ENCODE measurements at places on chromosomes 4 and X. TPM values are rescaled to one million over a fixed set of nuclear protein-coding genes. Genes with fewer than 3 reads are reported as not detected.

XAGE5 gene
- total RNA-seq = not detected

DNA sequence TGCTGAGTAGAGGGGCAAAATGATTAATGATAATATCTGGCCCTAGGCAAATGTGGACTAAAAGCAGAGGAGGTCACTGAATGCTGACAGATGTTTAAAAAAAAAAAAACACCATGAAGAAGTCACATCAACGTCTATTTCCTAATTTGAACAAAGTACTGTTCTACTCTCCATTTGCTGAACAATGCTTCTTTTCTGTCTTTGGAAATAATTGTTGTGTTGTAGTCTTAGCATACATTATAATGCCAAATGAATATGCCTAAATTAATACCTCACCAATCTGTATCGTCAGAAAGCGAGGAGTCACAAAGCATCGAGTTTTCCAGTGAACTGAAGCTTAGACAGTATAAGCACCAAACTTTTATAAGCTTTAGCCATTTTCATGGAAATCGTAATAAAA is 140.9 kb upstream of the JADE1 start:
- no peak for DNase-seq

GRCh38 chr4:140152751-140153418 is 1.1 kb downstream of the MAML3 start:
- DNase-seq = peak; percentile 65

- no peak for DNase-seq
Measured at GRCh38 chr4:18686338-18687037, 664.9 kb upstream of the LCORL start.

DNA sequence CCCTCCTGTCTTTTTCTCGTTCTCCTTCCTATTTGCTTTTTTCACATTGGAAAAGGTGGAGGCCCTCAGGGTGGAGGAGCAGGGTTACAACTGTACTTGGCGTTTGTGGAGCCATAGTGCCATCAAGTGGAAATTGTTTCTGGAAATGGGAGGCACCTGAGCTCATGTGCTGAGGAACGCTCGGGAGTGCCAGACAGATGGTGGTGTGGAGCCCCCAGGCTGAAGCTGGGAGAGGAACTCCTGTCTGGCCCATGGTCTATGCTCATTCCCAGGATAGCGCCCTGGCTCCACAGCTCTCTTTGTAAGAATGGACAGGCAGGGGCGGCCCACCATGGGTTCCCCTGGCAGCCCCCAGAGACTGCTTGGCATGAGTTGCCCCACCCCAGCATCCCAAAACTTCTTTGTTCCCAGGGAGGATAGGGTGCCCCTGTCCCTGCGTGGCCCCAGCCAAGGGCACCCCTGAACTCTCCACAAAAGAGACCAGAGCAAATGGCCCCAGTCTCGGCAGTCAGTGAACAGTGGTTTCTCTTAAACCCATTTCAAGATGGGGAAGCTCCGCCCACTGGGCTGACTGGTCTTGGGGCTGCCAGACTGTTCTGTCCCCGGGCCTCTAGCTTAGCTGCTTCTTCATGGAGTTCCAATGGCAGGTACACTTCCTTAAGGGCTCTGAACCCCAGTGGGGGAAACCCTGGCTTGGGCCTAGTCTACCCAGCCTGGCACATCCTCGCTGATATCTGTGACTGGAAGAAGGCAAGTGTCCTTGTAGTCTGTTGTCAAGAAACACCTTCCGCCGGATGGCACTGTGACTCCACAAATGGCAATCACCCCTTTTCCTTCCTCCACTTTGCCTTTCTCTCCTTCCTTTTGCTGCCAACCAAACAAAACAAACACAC is 70.1 kb downstream of the NBDY start:
- no peak for DNase-seq

GRCh38 chr4:123555233-123555806 is 158.7 kb downstream of the SPRY1 start:
- DNase-seq = peak; percentile 78

OPN1LW gene
- total RNA-seq = not detected

SAGE1 gene
- total RNA-seq = not detected

- DNase-seq = no peak
Measured at GRCh38 chr4:180680305-180680704, 1562.9 kb upstream of the TENM3 start.

DNA sequence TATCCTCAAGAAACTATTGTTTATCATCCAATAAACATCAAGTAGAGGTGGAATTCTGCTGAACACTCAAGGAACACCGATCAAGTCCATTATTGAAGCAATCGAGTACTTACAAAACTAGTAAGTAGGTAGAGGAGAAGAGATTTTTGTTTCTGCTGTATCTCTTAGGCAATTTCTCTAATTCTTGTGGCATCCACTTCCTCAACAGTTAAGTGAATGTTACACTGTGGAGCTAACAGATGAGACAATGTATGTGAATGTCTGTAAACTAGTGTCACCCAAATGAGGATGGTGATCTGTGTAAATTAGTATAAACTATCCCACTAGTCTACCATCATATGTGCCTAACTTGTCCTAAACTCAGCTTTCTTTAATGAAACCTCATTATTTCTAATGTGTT is 261.6 kb downstream of the ARHGAP24 start:
- no peak for DNase-seq
